ENCODE measurements at places on chromosomes 5 and 9.
A peak's percentile ranks its signal among the peaks of the same experiment; 100 is the strongest.

GRCh38 chr9:96057155-96057554 lies 181.7 kb downstream of the ERCC6L2 start:
- DNase-seq = no peak

GRCh38 chr9:13779106-13779505 lies 499.6 kb upstream of the MPDZ start:
- no peak for DNase-seq

DNA sequence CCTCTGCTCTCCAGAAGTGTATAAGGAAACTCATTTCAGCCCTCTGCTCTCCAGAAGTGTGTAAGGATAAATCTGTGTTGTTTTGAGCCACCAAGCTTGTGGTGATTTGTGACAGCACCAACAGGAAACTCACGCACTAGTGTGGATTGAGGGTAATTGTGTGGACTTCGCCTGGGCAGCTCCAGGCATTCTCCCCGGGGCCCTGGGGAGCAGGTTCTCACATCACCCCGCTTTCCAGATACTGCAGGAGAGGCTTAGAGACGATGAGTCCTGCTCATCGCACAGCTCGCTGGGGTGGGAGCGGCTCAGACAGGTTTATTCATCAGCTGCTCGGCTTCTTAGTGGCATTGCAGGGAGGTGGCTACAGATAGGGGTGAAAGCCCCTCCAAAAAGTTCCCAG lies 38.4 kb upstream of the RNF130 start:
- no peak for DNase-seq

GRCh38 chr9:87197349-87198130 lies 250.2 kb upstream of the GAS1 start:
- DNase-seq = no peak

DNA sequence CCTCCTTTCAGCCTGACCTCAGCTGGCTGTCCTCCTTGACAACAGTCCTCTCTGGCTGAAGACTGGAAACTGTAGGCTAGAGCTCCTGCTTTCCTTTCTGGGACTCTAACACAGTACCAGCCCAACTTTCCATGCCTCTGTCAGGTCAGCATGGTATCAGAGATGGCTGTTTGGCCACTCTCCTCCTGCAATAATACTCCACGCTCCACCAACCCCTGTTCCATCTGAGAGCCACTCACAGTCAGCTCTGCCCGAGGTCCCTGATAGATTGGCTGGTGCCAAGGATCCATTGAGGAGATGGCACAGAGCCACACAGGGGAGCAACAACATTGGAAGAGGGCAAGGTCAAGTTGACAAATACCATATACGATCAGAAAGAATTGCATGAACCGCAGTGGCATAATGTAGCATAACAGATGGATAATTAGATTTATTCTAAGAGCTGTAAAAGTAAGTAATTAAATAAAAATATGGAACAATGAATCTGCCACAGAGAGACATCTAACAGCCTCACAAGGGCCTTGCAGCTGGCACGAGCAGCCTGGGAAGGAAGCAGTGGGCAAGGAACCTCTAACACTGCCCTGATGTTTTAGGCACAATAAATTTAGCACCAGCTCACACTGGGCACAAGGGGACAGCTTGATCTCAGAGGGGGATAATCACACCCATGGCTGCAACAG lies 94.3 kb upstream of the LRRTM2 start:
- no peak for DNase-seq

- no peak for DNase-seq
Observed at GRCh38 chr5:93850311-93850710, 108.9 kb upstream of the POU5F2 start.

GRCh38 chr9:123796094-123796493 lies 133.8 kb downstream of the DENND1A start:
- DNase-seq = no peak

DNA sequence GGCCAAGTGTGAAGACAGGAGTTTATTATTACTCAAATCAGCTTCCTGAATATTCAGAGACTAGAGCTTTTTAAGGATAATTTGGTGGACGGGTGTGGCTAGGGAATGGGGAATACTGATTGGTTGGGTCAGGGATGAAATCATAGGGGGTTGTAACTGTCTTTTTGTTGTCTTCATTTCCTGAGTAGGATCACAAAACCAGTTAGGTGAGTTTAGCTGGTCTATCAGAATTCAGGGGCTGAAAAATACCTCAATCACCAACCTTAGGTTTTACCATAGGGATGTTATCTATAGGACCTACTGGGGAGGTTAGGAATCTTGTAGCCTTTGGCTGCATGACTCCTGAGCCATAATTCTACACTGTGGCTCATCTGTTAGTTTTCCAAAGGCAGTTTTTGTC lies 235.8 kb downstream of the YTHDC2 start:
- DNase-seq = no peak

GRCh38 chr5:2023196-2023595 lies 140.5 kb upstream of the IRX4 start:
- no peak for DNase-seq

DNA sequence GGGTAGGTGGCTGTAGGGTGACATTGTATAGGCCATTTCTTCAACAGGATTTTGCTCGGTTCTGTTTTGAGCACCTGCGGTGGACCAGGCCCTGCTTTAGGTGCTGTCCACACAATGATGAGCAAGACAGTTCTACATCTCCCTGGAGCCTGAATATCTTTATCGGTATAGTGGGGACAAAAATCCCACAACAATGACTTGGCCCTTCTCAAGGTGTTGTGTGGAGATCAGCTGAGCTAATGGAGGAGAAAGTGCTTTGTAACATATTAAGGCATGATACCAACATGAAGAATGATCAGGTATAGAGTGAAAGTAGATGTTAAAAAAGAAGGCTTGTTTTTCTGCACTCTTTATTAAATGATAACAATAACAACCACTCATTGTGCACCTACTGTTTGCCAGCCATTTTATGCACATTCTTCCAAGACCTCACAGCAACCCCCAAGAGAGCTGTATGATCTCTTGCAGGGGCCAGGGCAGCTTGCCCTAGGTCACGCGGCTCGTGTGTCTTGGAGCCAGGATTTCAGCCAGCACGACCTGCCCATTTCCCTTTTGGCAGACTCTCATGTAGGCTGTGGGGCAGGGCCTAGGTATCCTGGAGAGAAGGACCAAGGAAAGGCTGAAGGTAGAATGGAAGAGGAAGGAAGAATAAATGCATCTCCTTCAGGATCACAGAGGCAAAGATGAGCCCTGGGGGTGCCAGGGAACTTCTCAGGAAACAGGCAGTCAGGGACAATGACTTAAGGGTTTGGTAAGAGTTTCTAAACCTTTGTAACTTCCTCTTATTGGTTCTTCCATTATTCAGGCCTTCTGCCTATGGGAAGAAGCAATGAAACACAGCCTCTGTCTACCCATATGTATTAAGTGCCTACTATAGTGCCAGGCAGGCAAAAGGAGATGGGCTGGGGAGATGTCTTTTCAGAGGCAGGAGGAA lies 50.0 kb upstream of the PPARGC1B start:
- no peak for DNase-seq

- no peak for DNase-seq
Observed at GRCh38 chr5:159406571-159406970, 76.3 kb upstream of the IL12B start.

DNA sequence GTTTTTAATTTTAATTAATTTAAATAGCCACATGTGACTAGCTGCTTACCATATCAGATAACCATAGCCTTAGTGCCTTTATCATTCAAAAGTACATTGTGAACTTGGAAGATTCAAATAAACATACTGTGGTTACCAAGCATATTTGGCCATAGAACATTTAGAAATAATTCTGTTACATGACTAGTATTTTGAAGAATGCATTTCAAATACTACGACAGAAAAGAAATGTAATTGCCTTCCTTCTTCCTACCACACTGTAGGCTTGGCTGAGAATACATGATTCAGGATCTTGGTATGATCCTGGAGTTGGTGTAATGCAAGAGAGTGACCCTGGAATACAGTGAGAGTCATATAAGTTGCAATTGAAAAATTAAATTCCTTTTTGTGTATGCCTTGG lies 109.7 kb upstream of the PCA3 start:
- no peak for DNase-seq

DNA sequence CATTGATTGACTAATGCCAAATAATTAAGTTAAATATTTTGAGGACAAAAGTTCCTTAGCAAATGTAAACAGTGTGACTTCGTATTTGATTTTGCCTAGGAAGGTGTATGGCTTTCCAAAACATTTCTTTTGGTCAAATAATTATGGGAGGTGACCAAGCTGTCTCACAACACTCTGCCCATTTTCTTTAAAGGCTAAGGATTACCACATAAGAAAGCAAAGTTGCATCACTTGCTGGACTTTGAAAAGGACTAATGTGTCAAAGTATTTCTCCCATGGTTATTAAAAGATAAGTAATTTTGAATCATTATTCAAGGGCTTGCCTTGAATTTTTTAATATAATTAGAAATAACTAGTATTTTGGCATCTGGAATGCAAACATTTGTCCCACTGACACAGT lies 74.7 kb downstream of the HAPLN1 start:
- no peak for DNase-seq

GRCh38 chr9:117825609-117826347 lies 121.6 kb downstream of the TLR4 start:
- peak; percentile 56 for DNase-seq

DNA sequence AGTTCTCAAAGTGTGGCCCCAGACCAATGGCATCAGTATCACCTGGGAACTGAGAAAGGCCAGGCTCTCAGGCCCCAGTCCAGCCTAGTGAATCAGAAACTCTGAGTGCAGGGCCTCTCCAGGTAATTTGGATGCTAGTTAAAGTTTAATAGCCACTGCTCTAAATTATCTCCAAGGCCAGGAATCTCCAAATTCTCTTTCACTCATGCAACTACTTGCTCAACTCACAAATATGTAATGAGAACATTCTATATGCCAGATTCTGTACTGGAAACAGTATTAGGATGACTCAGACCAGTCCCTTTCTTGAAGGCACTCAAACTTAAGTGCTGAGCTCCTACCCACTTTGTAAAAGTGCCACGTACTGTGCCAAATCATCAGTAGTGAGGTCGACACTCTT lies 84.6 kb downstream of the PAPPA start:
- no peak for DNase-seq

- DNase-seq = no peak
Observed at GRCh38 chr5:66989286-66989685, 207.3 kb downstream of the CD180 start.

DNA sequence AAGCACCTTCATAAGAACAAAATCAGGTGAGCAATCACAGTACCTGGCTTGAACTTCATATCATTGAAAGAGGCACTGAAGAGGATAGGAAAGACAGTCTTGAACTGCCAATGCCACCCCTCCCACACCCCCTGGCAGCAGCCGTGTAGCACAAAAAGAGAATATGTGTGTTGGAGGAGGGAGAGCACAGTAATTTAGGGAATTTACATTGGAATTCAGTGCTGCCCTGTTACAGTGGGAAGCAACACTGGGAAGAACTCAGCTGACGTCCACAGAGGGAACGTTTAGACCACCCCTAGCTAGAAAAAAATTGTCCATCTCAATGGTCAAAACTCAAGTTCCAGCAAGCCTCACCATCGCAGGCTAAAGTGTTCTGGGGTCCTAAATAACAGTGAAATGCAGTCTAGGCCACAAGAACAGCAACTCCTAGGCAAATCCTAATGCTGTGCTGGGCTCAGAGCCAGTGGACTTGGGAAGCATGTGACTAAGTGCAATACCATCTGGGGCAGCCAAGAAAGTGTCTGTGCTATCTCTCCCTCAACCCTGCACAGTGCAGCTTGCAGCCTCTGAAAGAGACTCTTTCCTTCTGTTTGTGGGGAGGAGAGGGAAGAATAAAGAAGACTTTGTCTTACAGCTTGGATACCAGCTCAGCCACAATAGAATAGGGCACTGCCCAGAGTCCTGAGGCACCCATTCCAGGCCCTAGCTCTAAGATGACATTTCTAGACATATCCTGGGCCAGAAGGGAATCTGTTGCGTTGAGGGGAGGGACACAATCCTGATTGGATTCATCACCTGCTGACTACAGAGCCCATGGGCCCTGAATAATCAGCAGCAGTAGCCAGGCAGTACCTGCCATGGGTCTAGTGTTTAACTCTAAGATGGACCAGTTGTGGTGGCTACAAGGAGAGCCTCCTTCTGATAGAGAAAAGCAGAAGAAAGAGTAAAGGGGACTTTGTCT lies 62.1 kb upstream of the VLDLR start:
- DNase-seq = no peak

DNA sequence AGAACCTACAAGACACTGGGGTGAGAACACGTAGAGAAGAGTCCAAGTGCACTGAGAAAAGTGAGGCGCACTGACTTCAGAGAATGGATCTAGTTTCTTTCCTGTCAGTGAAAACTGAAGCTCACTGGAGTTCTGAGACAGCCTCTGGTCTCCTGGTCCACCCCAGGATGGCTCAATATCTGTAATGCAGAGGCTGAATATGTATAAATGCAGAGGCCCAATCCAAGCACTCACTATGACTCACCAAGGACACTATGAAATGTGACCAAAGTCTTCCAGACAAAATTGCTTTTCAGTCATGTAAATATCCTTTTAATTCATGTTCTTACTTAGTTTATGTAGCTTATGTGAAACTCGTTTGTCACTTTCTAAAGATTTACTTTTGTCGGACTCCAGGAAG lies 53.8 kb downstream of the NFIB start:
- no peak for DNase-seq

DNA sequence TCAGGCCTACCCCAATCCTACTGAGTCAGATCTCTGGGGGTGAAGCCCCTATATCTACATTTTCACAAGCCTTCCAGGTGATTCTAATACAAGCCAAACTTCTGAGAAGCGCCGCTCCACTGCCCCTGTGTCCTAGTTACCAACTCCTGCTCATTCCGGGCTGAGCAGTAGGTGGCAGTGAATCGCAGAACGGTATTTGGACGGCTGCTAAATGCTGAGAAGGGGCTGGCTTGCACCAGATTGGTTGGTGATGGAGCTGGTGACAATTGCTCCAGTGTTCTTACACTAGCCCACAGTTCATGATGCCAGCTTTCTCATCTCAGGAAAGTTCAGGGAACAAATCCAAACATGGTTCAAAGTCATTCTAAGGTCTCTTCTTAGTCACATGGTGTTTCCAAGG lies 31.1 kb upstream of the FGF1 start:
- DNase-seq = peak; percentile 32

- DNase-seq = no peak
Observed at GRCh38 chr9:133166392-133166791, 2.7 kb upstream of the GBGT1 start.

DNA sequence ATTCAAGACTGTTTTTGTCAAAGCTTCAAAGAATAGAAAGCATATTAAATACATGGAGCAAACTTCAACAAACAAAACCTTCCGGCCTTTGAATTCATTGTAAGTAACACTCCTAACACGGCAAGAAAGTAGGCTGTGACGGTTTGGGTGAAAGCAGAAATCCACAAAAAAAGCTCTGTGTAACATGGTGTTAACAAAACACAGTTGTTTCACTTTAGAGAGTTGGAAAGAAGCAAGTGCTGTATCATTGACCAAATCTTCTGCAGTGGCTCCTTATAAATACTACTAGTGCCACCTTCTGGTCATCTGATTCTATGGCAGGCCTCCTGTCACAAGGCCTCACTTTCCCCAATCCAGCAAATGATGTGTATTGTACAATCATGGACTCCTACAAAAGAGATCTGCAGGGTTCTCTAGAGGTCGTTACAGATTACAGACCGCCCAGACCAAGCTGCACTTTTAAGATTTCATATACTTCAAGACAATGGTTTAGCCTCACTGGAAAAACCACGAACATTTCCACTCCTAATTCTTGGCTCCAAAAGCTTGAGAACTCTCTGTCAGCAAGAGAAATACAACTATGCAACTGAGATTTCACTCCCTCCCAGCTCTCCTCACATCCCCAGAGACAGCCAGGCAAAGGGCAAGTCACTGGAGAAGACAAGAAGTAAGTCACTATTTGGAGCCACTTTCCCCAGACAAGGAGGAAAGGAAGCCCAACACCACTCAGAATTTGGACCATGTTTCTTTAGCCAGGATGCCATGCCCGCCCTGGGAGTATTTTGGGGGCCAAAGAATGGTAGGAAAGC lies 196.2 kb downstream of the DTWD2 start:
- DNase-seq = peak; percentile 46
